ENCODE measurements at places on chromosomes 5 and 9.

DNA sequence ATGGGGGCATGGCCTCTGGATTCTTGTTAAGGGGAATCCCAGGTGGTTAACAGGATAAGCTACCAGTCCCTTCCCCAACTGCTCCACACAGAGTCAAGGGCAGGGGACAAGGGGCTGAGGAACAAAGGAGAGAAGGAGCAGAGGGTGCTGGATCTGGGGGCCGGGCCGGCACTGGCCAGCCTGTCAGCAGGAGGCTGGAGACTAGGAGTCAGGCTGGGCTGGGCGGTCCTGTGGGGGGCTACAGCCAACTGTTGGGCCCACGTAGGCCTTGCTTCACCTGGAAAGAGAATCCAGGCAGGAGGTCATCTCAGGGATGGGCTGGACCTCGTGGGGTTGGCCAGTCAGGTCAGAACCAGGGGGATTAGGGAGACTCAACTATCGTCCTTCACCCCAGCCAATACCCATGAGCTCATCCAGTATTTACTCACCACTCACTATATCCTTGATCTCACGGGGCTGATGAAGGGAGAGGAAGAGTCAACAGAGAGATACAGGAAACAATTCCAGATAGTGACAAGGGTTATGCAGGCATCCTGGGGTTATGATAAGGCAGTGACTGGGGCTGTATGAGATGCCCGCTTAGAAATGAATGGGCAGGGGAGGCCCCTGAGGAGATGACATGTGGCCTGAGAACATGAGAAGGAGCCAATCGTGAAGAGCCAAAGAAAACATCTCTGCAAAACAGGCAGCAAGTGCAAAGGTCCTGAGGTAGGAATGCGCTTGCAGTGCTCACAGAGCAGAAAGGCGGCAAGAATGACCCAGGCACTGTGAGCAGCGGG, 47.9 kb upstream of the SLC25A51 start:
- DNase-seq: no peak

GRCh38 chr5:98938464-98938863, 9.7 kb upstream of the CHD1 start:
- DNase-seq: no peak

DNA sequence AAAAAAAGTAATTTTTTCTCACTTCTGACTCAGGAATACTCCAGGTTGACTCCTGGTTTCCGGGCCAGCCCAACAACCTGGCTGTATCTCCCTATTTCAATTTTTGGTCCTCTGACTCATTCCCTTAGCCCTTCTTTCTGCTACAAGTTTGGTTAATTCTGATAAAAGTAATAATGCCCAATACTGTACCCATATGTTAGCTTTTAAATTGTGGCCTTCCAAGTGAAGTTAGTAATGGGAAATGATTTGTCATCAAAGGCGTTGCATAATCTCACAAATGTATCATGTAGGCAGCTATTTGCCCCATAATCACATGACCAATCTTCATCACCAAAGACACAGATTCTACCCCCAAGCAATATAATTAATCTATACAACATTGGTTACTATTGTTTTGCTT, 31.1 kb upstream of the BNC2 start:
- DNase-seq: no peak

DNA sequence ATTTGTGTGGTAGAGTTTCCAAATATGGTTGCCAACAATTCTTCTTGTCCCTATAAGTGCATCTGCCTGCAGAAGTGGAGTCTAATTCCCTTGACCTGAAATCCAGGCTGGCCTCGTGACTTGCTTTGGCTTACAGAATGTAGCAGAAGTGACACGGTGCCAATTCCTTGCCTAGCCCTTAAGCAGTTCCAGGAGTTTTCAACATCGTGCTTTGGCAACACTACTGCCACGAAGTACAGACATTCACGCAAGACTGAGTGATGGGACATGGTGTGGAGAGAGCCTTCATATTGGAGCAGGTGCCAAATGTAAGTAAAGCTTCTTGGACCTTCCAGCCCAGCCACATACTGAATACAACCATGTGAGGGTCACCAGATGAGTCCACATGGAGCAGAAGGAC, 92.9 kb upstream of the NEK6 start:
- DNase-seq: no peak

- DNase-seq: no peak
Measured at GRCh38 chr9:129933185-129934040, 98.2 kb downstream of the USP20 start.

DNA sequence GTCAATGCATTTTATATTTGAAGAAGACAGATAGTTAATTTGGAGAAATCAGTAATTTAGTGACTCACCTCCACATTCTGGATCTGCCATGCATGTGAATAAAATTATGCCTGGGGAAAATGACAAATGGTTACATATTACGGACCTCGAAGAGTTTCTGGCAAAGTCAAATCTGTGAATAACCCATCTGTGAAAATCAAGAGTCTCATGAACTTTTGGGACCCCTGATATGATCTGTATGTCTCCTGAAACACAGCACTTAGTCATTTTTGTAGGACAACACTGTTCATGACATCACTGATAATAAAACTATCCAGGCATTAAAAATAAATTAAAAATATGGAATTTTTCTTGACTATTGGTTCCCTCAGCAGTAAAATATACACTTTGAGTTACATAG, 584.5 kb downstream of the TLE4 start:
- DNase-seq: no peak

GRCh38 chr9:76136986-76137385, 246.5 kb downstream of the PCSK5 start:
- no peak for DNase-seq

GRCh38 chr5:135342551-135342875, 56.5 kb downstream of the MACROH2A1 start:
- DNase-seq: no peak
